ENCODE measurements at places on chromosomes 5 and 9.

DNA sequence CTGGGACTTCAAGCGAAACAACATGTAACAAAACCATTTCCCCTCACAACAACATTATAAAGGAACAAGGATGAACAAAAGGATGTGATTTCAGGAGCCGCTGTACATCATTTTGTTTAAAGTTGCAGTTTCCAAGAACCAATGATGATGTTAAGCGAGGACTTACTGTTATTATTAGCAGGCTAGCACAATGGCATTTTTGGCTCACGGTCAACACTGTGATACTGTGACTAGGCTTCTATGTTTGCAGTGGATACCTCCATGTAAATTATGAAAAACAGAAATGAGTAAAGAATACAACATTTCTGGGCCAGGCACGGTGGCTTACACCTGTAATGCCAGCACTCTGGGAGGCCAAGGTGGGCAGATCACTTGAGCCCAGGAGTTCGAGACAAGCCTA lies 113.0 kb downstream of the AUH start:
- DNase-seq: no peak

- DNase-seq: no peak
Measured at GRCh38 chr5:92002721-92003274, 619.7 kb upstream of the ARRDC3 start.

- peak; percentile 10 for DNase-seq
Measured at GRCh38 chr5:58927181-58927580, 344.3 kb downstream of the RAB3C start.

DNA sequence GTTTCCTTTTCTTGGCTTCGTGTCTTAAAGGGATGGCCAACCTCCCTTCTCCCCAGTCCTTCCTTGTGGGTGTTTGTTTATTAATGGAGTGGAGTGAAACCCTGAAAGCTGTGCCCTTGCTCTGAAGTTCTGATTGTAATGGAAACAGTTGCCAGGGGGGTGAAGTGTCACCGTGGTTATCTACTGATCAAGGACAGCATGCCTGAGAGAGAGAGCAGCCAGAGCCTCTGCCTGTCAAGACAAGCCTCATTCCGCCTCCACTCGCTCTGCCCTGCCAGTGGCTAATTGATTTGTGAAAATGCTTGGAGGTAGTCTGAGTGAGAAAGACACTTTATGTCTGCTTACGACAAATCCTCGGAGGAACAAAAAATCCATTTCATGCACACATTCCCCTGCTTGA lies 143.7 kb upstream of the SLC30A5 start:
- no peak for DNase-seq

DNA sequence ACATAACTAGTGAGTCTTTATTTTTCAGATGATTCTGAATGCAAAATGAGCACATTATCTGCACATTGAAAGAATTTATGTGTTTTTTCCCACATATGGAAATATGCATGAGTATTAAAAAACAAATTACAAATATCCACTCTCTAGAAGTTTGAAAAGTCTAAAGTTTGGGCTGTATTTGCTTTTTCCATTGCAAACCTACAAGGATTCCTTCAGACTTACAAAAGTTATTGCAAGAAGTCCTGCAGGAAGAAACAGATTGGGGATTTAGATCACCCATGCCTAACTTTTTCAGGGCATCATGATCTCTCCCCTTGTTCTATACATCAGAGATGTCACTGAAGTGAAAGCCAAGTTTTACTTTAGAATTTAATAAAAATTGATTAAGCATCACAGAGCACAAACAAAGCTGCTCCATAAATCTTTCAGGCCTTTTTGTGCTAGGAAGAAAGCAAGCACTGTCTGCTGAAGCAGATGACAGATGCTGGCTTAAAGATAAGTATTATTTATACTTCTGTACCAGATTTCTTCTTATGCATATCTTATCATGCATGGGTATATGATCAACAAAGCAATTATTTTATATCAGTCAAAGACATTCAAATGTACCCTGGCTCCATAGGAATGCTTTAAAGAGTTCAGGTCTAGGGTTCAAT lies 71.7 kb downstream of the NFIB start:
- DNase-seq: no peak

DNA sequence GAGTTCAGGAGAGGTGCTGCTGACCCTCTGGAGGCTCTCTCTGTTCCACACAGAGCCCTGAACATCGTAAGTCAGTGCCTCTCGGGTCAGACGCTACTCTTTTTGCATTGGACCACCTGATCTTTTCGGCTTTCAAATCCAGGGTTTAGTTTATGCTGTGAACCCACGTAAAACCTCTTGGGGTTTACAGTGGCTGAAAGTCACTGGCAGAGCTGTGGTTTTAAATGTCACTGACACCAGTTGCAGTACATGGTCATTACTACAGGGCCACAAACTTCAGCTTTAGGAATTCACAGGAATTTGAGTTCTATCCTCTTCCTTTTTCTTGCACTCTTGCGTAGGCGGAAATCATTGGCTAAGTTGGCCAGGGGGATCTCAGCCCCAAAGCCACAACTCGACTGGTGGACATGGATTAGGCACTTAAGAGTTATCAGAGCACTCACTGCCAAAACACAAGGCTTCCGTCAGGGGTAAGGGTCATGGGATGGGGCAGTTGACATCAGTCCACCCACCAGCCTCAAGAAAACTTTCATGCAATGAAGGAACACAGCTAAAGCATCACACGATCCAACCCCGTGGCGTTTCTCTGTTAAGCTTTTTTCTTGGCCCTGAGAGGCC lies 76.9 kb downstream of the SFXN1 start:
- DNase-seq: peak; percentile 30

- no peak for DNase-seq
Measured at GRCh38 chr5:142175461-142176142, 67.0 kb downstream of the NDFIP1 start.

- no peak for DNase-seq
Measured at GRCh38 chr5:164237486-164237885, 732.1 kb downstream of the MAT2B start.

GRCh38 chr5:16712620-16713019 lies 95.8 kb upstream of the RETREG1 start:
- no peak for DNase-seq

GRCh38 chr9:27383524-27383923 lies 86.6 kb upstream of the EQTN start:
- no peak for DNase-seq

DNA sequence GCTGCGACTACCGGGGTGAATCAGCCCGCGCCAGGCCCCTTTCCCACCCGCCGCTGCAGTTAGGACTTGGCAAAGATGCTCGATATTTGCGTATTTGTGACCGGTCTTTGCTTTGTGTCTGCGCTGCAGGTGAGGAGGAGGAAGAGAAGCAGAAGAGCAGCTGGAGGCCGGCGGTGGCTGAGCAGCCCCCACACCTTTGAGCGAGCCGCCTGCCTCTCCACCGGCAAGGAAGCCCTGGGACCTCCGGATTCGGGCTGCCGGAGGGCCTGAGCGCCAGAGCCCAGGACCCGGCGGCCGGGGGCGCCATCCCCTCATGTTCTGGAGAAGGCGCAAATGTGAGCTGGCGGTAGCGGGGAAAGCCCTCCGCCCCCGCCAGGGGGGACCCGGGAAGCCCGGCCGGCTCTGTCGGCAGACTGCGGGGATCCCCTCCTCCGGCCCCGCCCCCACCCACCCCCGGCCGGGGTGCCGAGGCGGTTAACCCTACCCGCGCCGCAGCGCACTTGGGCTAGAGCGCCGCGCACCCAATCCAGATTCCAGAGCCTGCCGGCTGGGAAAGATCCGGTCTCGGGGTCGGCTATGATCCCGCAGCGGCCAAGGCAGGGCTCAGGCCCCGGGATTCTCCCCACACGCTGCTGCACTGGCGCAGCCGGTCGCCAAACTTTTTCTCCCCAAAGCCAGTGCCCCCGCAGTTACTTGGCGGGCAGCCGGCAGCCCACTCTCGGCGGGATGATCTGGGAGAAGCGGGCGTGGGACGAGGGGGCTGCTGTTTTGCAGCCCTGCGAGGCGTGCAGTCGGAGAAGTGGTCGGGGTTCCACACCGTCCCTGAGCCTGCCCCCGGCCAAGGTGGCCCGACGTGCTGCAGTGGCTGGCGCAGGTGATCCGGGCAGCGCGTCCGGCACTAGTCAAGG lies 800 bp upstream of the KCNN2 start:
- peak; percentile 0 for DNase-seq

DNA sequence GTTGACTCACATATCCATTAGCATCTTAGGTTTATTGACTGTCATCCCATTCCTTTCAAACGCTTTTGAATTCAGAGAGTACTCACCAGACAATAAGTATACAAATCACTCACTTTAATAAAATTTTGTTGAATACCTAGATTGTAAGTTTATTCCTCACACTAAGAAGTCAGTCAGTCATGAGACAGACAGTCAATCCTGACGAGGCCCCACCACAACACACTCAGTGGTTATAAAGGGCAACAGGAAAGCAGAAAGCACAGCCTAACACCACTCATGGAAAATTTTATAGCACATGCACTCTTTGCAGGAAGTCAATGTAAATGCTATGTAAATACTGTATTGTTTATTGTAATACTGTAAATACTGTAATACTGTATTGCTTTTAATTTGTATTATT lies 176.3 kb upstream of the PTGER4 start:
- peak; percentile 39 for DNase-seq

DNA sequence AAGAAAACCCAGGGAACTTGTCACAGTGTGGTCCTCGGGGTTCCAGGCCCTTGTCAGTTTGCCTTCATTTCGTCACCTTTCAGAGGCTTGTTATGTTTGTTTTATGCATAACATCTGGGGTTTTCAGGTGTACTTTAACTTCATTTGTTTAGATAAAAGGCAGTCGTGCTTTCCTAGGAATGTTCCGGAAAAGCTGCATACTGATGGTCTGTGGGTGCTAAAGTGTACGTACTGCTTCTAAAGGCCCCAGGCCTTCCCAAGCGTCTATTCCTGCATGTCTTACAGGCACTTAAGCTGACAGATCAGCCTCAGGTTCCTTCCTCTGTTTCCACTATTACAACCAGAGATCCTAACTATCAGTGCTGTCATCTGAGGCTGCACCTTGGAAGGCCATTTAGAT lies 95.6 kb upstream of the ANKH start:
- no peak for DNase-seq

DNA sequence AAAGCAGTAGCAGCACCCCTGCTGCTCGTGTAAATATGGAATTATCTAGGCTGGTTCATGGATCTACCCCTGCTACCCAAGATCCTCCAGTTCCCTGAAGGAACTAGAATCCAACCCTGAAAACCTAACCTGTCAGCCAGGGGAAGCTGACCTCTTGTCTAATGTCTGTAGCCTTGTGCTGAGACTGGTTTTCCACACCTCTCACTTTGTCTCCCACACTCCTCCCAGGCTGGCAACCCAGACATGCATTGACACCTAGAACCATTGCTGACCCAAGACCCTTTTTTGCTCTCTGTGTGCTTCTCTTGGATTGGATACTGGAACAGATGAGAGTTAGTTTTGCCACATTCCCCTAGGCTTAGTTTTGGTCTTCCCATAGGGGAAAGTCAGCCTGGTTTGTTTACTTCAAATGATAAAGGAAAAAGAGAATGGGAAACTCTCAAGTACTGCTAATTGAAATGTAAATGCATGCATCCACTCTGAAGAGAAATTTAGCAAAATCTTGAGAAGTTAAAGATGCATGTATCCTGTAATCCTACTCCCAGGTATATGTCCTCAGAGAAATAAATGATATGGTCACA lies 36.6 kb upstream of the NR4A3 start:
- no peak for DNase-seq

GRCh38 chr5:10073441-10074104 lies 176.1 kb downstream of the ATPSCKMT start:
- DNase-seq: no peak

- DNase-seq: no peak
Measured at GRCh38 chr5:110099572-110099971, 409.8 kb downstream of the MAN2A1 start.

DNA sequence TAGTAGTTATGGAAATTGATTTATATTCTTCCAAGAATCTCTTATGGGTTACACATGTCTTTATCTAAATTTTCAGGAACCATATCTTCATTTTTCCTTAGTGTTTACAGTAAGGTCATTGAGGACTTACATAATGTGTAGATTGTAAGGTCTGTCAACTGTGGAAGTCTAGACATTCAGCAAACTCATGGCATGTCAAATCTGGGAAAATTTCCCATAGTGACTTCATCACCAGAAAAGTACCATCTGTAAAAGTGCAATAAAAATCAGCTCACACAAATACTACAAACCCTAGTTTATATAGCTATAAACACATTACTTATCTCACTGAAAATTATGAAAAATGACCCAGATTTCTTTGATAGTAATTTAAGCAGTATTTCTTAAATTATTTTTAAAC lies 419.4 kb downstream of the MTRR start:
- no peak for DNase-seq

GRCh38 chr9:38670542-38671371 lies 49.2 kb downstream of the FAM240B start:
- DNase-seq: no peak

DNA sequence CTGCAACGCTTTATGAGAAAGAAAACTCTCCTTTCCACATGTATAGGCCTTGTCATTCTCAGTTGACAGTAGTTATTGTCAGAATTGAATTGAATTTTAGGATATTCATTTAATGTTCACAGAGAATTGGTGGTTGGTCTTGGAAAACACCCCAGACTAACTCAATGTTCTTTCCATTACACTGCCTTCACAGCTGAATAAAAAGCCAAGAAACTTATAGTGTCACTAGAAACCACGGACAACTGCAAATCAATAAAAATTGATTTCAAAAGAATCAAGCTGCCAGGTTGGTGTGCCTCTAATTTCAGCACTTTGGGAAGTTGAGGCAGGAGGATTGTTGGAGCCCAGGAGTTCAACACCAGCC lies 38.9 kb upstream of the IQGAP2 start:
- no peak for DNase-seq

GRCh38 chr5:52869391-52869790 lies 81.7 kb downstream of the ITGA1 start:
- DNase-seq: no peak

DNA sequence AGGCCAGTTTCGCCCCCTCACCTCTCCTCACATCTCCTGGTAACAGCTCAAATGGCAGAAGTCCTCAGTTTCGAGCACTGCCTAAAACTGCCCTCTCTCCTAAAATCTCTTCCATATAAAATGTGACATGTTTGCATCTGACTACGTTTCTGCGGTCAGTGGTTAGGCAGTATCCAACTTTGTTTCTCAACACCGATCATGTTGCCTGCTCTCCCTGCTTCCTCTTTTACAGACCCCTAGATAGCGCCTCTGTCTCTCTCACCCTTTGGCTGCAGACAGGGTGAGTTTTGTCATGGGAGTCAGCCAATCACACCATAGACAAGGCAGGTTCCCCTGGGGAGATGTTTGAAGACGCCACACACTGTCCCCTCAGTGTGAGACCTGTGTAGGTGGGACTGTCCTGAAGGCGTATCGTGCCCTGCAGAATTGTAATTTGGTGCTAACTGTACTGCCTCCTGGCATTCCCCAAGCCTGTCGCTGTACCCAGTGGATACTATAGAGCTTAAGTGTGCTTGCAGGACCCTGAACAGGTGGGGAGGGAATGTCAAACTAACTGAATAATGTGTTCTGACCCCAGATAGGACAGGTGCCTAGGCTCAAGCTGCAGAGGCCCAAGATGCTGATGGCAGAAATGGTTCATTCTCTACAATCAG lies 1.1 kb downstream of the HEXB start:
- peak; percentile 68 for DNase-seq

GRCh38 chr9:22228542-22228941 lies 218.1 kb upstream of the DMRTA1 start:
- no peak for DNase-seq

- DNase-seq: no peak
Measured at GRCh38 chr5:115393239-115393638, 96.8 kb upstream of the CCDC112 start.

GRCh38 chr9:95499046-95499676 lies 17.6 kb downstream of the PTCH1 start:
- DNase-seq: no peak

Measured in inflammatory macrophage treated with lipopolysaccharide for 1 hour (primary cell).